NCI-H2227 treated with DMSO at 0.1 percent for 48 hours (cell line): ENCODE measurements at places on chromosomes 12 and 14.

- DNase-seq, result no peak
These were observed 21.9 kb upstream of the ADIPOR2 start for GRCh38 chr12:1668833-1669543.

DNA sequence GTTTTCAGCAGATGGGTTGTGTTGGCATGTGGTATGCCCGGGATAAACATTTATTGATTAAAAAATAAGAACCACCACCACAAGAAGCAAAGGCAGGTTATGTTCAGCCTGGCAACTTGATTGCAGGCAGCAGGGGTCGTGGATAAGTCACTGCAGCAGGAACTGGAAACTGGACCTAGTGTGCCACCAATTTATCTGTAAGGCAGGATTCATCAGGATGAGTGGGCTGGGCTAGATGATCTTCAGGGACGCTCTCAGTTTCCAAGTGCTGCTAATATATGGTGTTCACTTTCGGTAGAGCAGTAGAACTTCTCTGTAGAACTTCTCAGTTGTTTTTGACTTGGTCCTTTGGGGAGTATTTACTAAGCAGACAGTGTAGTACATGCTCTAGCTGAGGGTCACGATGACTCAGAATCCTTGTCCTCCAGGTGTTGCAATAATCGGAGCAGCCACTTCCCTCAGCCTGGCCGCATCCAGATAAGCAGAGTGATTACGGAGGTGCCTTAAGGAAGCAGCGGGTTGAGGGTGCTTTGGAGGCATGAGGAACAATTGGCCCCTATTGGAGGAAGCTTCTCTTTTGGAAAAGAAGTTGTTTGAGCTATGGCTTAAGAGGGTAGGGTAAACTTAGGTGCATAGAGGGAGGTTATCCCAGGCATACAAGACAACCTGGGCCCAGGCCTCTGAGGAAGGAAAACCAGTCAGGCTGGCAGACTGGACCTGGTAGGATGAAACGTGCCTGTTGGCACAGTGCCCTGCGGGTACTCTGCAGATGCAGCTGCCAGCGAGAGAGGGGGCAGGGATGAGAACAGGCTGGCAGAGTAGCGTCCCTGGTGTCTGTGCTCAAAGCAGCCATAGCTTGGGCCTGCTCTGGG is 104.0 kb downstream of the GPR135 start:
- peak; percentile 36 for DNase-seq

DNA sequence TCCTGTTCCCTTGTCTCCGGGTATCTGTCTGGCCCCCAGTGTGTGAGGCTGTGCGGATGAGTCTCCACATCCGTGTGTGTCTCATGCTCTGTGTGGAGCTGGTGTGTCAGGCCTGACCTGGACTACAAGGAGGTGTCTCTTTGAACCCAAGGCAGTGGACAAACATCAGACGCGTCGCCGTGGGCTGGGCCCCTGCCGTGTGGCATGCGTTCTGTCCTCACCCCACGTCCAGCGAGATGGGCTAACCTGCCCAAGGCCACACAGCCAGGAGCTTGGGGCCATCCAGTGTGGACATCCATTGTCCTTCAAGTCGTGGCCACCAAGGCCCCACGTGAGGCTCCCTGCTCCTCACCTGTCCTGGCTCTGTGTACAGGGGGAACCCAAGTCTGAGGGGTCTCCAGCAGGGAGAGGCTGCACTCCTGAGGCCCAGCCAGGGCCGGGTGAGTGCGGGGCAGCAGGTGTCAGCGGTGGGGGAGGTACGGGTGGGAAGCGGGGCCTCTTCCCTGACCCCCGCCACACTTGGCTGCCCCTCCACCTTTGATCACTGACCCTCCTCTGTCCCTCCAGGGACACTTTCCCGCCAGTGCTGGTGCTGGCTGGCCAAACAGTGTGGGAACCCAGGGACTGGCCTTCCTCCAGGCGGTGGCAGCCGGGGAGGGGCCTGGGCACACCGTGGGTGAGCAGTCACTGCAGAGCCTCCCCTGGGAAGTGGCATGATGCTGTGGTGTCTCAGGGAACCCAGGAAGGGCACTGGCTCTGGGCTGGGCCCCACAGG is 48.5 kb downstream of the CYP46A1 start:
- DNase-seq, result no peak

- peak; percentile 66 for DNase-seq
These were observed 2.2 kb upstream of the NFKBIA start for GRCh38 chr14:35406506-35407305.

- no peak for DNase-seq
These were observed 15.8 kb upstream of the CPNE8 start for GRCh38 chr12:38921025-38921677.

- DNase-seq, result no peak
These were observed 151.0 kb downstream of the SUDS3 start for GRCh38 chr12:118527310-118527709.

DNA sequence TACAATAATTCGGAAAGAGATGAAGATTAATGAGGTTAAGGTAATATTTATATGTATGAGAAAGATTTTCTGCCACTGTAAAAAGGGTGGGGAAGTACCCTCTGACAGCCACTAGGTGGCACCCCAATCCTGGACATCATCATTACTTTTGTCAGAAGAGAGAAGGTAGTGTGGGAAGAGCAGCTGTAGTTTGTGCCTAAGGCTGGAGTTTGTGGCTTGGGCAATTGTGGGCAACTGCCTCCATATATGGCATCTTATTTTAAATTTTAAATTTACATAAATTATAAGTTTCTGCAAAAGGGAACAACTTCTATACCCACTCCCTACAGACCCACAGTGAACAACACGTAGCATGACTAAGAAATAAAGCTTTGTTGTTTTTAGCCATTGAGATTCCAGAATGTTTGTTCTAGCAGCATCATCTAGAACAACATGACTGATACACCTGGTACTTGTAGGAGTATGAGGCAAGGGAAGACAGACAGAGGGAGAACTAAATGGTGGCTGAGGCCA is 34.4 kb upstream of the SYCP3 start:
- DNase-seq, result peak; percentile 56
